Large intestine (tissue), 12 donors: ENCODE measurements at places on chromosomes 1 and 21.

DNA sequence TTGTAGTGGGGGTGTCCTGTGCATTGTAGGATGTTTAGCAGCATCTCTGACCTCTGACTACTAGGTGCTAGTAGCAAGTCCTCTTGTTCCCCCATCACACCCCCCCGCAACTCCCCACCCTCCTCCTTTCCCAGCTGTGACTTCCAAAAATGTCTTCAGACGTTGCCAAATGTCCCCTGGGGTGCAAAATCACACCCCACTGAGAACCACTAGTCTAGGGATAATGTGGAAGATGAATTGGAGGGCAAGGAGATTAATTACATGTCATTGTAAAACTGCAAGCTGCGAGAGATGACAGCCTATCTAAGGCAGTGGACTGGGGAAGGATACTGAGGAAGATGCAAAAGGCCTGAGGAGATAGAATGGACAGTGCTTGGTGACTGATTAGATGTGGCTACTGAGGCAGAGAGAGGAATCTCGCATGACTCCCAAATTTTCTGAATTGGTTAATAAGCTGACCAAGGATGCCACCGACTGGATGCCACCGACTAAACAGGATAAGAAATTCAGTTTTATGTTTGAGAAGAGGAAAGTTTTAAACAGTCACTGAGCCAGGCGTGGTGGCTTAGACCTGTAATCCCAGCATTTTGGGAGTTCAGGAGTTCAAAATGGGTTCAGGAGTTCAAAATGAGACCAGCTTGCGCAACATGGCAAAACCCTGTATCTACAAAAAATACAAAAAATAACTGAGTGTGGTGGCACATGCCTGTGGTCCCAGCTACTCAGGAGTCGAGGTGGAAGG is 3.1 kb upstream of the JAK1 start:
- no peak for DNase-seq

DNA sequence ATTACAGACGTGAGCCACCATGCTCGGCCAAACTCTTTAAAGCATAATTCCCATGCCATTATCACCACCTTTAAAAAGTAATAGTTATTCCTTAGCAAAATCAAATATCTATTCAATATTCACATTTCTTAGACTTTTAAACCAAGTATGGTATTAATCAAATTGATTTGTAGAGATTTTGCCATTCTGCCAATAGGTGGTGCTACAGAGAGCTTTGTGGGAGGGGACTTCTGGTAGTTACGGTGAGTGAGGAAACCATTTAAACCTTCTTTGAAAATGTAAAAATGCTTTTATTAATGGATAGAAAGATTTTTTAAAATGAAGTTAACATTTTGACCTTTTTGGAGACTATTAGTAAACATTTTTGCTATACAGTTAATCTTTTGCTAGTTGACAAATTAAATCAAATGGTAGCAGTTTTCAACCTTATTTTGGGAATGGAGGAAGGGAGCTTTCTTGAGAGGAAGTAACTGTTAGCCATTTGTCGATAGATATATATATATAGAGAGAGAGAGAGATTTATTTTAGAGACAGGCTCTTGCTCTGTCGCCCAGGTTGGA is 19.3 kb downstream of the IARS2 start:
- no peak for DNase-seq

- DNase-seq = no peak
Measured at GRCh38 chr1:160724465-160725242, 13.0 kb upstream of the CD48 start.

DNA sequence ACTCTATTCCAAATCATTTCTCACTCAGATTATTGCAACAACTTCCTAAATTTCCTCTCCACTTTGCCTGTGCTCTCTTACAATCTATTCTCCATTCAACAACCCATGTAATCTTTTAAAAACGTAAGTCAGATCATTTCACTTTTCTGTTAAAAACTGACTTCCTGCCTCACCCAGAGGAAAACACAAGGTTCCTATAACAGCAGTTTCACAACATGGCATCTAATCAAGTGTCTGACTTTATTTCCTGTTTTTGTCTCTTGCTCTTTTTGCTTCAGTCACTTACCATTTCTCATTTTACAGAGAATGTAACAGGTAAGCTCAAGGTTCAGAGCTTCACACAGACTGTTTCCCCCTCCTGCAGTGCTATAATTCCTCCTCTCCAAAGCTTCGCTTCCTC is 560.7 kb downstream of the LRRIQ3 start:
- no peak for DNase-seq

DNA sequence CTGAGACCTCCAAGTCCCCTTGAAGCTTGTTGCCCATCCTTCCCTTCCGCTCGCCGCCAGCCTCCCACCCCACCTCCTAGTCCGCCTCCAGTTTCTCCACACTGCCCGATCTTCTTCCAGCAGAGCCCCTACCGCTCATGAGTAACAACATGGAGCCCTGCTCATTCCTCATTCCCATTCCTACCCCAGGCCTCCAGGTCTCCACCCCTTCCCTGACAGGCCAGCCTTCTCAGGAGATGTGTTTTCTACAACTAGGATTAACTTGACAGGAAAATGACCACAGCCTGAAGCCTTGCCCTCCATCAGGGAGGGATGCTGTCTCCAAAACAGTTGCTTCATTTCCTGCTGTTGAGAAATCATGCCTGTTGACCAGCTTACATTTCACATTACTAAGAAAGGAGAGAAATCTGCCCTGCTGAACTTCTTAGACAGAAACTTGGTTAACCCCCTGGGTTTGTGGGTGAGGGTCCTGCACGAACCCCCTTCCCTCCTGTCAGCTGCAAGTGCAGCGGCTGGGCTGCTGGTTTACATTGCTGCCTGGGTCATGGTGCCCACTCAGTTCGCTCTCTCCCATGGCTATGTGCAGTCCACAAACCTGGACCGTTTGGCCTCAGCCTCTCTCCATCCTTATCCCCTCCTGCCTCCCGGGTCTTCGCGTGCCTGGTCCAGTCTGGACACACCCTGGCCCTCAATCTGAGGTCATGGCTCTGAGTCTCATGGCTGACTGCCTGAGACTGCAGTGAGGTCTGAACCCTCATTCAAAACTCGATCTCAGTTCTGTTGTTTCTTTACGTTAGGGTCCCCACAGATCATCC is 16.1 kb upstream of the CHI3L1 start:
- DNase-seq = no peak

DNA sequence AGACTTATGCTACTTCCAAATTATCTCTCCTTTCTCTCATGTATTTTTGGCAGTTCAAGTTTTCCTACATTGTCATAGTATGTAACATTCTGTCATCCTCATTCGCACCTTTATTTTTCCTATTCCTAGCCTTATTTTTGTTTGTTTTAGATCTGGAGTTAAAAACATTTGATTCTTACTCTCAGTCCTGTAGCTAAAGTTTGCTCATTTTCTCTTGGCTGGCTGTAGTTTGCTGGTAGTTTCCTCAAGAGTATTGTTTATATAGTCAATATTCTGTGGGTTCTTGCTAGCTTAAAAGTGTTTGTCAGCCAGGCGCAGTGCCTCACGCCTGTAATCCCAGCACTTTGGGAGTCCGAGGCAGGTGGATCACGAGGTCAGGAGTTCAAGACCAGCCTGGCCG is 29.8 kb upstream of the TRIM33 start:
- DNase-seq = no peak

GRCh38 chr1:234956821-234957329 is 171.8 kb downstream of the TOMM20 start:
- no peak for DNase-seq

DNA sequence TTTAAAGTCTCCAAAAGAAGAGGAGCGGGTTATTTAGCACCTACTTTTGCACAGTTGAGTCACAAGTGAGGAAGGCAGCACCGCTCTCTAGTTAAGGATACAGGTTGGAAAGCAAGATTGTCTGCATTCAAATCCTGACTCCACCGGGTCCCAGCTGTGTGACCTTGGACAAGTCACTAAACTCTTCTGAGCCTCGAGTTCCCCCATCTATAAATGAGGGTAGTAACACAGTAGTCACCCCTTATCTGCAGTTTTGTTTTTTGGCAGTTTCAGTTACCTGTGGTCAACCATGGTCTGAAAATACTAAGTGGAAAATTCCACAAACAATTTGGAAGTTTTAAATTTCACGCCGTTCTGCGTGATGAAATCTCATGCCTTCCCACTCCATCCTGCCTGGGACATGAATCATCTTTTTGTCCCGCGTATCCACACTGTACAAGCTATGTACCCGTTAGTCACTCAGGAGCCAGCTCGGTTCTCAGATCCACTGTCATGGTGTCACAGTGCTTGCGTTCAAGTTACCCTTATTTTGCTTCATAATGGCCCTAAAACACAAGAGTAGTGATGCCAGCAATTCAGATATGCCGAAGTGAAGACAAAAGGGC is 49.4 kb downstream of the CAPZB start:
- DNase-seq = no peak

- DNase-seq = no peak
Measured at GRCh38 chr21:42758721-42759593, 105.5 kb downstream of the PDE9A start.

- no peak for DNase-seq
Measured at GRCh38 chr1:26477446-26478152, 5.4 kb downstream of the HMGN2 start.

DNA sequence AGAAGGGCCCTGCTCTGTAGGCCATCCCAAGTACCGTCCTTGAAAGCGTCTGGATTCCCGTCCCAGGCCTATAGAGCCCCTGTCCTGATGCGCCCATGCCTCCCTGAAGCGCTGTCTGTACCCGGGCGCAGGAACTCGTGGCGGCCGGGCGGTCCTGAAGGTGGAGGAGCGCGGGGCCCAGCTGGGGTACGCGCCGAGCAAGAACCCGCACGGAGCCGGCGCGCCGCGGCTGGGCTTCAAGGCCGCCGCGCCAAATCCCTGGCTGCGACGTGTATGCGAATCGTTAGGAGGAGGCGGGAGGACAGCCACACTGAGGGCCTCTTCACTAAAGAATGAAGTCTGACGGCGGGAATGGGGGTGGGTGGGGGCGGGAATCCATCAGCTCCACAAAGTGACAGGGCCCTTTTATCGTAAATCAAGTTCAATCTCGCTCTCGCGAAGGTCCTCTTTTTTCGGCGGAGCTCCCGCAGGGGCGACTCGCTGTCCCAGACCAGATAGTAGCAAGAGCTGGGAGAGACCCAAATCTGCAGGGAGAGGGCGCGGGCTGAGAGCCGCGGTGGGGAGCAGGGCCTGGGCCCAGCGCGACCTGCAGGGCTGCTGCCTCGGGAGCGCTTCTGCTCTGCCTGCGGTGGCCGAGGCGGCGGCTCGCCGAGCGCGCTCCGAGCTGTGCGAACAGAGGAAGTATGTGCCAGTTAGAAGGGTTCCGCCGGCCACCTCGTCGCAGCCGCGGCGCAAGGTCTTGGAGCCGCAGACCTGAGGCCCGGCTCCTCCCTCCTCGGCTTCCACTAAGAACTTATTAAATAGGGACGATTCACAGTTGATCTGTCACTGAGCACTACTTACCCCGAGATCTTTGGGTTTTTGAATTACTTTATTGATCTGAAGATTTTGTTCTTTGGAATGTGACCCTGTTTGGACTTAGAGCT is 10.4 kb downstream of the BARHL2 start:
- no peak for DNase-seq

GRCh38 chr21:39010629-39011404 is 172.4 kb downstream of the PSMG1 start:
- DNase-seq = no peak

DNA sequence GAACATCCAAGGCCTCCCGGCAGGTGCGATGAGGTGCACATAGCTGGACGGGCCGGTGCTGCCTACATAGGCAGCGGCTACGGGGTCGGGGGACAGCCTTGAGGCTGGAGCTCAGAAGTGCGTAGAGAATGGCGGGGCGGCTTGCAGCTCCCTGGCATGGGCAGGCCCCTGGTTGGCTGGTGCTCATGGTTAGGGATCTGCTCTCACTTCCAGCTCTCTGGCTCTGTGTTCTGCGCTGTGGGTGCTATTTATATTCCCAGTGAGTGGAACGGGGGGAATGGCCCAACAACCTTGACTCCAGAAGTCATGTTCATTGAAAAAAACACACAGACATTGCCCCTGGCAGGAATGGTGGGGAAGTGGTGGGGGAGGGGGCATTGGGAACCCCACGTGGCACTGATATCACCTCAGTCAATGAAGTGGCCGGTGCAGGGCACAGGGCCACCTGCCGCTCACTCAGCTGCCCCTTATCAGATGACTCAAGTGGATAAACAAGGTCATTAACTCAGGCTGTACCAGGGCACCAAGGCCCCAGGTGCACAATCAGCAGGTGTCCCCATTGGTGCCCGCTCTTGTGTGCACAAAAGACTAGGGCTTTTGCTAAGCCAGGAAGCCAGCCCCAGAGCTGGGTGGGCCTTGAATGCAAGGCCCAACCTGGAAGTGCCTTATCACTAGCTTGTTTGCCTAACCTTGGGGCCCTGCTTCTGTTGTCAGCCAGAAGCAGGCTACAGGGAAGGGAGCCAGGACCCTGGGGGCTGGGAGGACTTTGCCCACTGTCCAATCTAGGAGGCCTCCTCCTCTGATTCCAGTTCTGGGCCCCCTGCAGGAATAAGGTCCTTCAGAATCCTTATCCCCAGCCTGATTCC is at the start of gene NR0B2:
TSS of gene NR0B2 (minus strand) at position 222 of the 866 bp plus-strand sequence. CDS start at position 187, 35 bp downstream.
- peak; percentile 99 for DNase-seq

DNA sequence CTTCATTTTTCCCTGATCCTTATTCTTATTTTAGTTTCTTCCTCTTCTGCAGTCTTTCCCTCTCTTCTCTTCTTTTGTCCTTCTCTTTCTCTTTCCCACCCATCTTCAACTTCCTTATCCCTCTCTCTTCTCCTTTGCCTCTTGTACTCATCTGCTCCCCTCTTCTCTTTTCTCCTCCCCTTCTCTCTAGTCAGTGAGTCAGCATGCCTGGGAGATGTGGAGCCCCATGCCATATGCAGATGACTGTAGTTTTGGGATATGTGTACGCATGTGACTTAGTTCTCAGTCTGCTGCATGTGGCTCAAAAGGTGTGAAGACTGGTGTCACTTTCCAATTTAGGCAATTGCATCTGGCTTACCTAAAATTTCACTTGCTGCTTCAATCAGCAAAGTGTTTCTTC is 10.4 kb downstream of the DNAJC6 start:
- no peak for DNase-seq

- no peak for DNase-seq
Measured at GRCh38 chr21:41670056-41670805, 96.6 kb downstream of the RIPK4 start.

GRCh38 chr1:2609319-2610035 is 22.9 kb downstream of the PRXL2B start:
- no peak for DNase-seq

DNA sequence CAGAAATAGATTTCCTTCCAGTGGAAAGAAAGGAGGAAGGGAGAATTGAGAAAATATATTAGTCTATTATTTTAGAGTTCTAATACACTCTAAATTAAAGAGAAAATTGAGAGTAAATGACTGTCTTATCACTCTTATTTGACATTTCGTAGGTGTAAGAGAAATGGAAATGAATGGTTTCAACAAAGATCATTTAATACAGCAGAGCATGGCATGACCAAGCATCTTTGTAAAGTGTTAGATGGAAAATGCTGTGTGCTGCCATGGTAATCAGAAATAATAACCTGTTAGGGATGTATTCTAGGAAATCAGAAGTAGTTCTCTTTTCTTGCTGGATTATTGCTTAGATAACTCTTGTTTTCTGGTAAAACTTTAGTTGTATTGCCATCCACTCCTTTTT is 90.9 kb downstream of the GIPC2 start:
- DNase-seq = no peak

GRCh38 chr1:59927213-59927612 is 640 bp upstream of the CYP2J2 start:
- DNase-seq = no peak

GRCh38 chr1:41377397-41377796 is 16.2 kb downstream of the FOXO6 start:
- DNase-seq = no peak
